ENCODE measurements at places on chromosomes 1 and 21.

DNA sequence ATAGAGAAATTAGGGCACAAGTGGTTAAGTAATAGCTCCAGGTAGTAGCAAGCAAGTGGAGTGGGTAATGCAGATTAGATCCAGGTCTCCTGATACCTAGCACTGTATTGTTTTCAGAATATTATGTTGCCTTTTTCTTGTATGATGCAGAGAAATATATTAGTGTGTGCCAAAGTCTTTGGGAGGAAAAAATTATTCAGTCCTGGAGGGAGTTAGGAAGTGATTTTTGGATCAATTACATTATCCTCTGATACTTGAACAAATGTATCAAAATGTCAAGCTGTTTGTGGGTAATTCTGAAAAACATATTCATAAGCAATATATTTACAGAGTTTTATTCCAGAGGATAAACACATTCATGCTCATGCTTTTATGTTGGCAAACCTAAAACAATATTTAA is 28.8 kb downstream of the TSEN15 start:
- no peak for DNase-seq

DNA sequence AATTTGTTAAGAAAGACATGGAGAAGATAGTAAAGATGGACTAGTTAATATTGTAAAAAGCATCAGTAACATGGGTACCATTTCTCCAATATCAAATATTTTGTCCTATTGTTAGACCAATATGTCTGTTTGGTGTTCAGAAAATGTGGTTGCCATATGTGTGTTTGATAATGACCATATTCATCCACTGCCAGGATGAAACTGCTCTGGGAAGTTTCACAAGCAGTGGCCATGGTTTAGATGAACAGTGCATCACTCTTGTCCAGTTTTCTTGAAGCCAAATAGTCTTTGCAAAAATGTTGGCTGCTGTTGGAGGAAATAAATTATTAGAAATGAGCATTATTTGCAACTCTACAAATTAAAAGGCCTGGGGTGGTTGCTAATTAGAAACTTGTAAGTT is 333.8 kb downstream of the NUF2 start:
- no peak for DNase-seq

GRCh38 chr1:26555550-26555981 is 26.0 kb downstream of the RPS6KA1 start:
- DNase-seq = no peak

DNA sequence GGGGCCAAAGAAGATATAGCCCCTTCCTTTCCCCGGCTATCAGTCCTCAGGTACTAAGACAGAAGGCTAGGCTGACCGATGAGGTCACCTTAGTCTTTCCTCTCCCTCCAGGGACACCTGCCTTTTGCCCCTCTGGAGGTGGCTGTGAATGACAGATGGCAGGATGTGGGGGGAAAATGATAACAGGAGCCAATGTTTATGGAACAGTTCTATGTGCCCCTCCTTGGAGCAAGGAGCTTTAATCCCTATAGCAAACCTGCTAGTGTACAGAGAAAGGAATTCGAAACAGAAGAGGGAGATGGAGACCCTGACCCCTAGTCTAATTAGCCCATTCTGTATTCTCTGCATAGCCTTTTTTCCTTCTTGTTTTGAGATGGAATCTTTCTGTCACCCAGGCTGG is 28.1 kb downstream of the SERINC2 start:
- DNase-seq = no peak

GRCh38 chr1:194476872-194477271 is 1290.5 kb upstream of the B3GALT2 start:
- DNase-seq = no peak

Measured in stimulated activated CD8-positive, alpha-beta memory T cell treated with anti-CD3 and anti-CD28 coated beads, Interleukin-4, amount 100 ng/mL, for 48 hours (primary cell).